ENCODE measurements at places on chromosomes 4 and X.

- DNase-seq: no peak
These were observed 1865.5 kb upstream of the TENM3 start for GRCh38 chr4:180377741-180378140.

DNA sequence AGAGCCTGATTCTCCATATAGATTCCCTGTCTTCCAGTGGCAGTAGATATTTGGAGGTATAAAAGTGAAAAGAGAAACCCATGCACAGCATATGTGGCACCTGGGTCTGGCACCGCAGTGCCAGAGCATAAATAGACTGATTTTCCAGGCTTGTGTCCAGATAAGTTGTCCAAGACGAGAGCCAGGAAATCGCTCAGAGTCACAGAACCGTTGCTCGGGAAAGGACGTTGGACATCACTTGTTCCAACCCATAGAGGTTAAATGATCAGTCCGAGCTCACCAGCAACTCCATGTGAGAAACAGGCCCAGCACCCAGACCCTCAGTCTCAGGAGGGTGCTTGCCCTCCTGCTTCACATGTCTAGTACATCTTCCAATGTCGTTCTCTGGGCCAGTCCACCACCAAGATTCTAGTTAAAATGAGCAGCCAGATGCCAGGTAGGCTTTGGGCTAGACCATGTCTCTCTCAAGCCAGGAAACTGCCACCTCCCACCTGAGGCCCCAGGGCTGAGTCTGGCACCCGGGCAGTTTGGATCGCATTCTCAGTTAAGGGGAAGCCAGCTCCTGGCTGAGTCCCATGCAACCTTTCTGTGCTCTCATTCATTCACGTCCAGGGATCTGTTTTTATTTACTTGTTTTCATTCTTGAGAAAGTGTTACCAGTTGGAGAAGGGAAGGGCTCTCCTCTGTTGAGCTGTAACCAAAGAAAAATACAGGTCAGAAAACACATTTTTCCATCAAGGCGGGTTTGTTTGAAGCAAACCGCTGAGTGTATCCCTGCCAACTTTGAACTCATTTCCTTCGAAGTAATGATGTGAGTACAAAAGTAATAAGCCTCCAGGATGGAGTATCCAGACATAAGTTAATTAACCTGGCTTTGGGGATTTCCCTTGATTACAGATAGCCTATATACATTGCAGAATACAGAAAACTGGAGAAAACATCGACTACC is 91.7 kb downstream of the PHOX2B start:
- no peak for DNase-seq

DNA sequence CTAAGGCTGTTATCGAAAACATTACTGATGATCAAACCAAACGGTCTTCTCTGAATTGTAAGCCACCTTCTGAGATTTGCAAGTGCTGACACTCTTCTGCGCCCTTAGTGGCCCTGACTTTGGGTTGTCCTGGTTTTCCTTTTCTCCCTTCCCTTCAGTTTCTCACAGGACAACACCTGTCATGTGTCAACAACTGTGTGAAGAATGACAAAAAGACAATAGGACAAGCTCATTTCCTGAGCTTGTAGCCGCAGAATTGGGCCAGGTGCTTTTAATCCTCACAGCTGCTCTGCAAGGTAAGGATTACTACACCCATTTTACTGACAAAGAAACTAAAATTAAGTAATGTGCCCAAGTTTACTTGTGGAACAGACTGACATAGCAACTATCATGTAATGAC is 44.9 kb upstream of the TXK start:
- DNase-seq: no peak

DNA sequence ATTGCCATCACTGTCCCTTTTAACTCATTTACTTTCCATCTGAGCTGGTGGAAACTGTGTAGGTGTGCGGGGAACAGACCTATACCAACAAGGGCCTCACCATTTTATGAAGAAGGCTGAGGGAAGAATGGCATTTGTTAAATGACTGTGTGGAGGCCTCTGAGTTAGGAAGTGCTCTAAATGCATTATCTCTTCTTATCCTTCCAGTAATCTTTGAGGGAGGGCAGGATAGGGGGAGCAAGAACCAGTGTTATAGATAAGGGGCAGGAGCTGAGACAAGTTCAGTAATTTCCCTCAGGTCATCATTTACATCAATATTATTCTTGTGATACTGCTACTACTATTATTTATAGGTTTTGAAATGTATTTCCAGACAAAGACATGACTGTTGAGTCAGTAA is 122.4 kb upstream of the PDLIM3 start:
- no peak for DNase-seq

- DNase-seq: peak; percentile 0
These were observed 152.1 kb downstream of the FMR1NB start for GRCh38 chrX:148133105-148133725.

DNA sequence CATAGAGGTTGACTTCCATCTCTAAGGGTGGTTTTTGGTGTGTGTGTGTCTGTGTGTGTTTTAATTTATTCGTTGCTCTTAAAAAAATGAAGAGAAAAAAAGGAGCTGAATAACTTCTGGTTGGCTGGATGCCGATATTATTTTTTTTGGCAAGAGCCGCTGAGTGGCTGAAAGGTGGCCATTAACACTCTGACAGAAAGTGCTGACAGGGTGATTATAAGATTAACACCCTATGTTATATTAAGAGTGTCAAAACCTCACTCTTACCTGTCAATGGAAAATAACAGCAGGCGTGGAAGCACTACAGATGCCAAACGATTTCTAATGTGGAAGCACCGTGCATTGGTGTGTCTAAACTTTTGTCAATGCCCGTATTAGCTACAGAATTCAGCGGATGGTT is 622.5 kb downstream of the ANKRD50 start:
- DNase-seq: no peak

DNA sequence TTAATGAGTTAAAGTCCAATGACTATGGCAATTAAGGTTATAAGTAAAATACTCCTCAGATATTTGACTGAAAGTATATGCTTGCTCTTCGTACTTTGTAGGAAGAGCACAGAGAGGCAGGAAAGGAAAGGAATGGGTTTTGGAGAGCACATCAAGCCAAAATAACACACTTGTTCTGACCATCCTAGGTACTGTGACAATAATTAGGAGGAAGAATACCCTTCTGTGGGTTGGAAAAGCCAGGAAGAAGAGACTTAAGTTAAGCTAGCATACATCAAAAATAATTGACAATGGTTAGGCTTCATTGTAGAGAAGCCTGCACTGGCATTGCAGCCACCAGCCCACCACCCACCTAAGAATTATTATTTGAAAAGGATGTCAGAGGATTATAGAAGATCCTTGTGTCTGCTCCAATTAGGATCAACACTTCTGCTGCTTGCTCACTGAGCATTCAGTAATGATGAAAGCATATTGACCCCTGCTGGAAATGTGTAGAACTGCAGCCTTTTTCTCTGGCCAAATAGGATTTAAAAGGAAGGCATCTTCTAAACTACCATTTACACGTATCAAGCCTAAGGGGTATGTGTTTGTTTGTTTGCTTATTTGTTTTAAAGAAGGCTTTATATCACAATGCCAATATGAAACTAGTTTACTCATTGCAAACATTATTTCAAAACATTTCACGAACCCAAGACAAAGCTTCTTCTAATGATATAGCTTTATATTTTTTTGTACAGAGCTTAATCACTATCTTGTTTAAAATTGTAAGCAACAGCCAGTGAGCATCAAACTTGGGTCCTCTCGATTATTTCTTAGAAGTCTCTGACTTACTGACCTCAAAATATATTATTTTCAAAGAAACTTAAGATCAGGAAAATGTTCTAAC is 286.2 kb upstream of the TET2 start:
- DNase-seq: peak; percentile 46

- no peak for DNase-seq
These were observed 132.1 kb downstream of the EDA start for GRCh38 chrX:69748055-69748454.

- DNase-seq: no peak
These were observed 18.3 kb downstream of the NLGN3 start for GRCh38 chrX:71162981-71163380.

Data from SW 1271 (cell line).